ENCODE measurements at places on chromosomes 6 and 20.

DNA sequence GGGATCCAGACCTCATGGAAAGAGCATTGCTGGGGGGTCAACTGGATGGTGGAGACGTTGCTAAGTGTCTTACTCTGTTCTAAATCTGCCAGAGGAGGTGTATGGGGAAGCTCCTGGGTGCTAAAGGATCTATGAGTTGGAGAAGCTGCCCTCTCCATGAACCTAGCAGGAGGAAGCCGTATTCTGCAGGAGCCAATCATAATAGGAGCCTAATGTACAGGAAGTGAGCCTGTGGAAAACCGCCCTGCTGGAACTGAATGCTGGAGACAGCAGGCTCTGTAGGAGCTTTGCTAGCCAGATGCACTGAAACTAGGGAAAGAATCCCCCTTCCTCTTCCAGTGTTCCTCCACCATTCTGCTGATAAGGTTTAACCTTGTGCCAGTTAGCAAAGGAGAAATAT, 10.9 kb downstream of the CASP8AP2 start:
- DNase-seq, result no peak

DNA sequence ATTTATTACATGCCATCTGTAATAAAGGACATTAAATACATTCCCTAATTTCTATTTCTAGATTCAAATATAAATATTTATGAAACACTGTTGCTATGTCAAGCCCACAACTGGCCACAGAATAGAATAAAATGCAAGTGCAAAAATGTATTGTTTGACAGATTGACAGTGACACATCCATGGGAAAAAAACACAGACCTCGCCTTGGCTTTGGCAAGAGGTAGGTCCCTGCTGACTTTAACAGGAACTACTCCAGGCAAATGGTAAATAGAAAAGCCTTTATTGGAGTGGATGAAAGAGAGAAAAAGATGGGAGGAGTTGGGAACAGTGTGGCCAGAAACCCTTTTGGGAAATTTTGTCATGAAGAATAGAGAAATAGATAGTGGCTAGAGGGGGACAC, 622.9 kb downstream of the UTRN start:
- DNase-seq, result no peak

GRCh38 chr6:131362070-131362469, 211.0 kb upstream of the ARG1 start:
- no peak for DNase-seq

- no peak for DNase-seq
These were observed 33.8 kb upstream of the SCRT2 start for GRCh38 chr20:709423-709822.

GRCh38 chr6:158387036-158387435, 74.8 kb downstream of the TULP4 start:
- no peak for DNase-seq

DNA sequence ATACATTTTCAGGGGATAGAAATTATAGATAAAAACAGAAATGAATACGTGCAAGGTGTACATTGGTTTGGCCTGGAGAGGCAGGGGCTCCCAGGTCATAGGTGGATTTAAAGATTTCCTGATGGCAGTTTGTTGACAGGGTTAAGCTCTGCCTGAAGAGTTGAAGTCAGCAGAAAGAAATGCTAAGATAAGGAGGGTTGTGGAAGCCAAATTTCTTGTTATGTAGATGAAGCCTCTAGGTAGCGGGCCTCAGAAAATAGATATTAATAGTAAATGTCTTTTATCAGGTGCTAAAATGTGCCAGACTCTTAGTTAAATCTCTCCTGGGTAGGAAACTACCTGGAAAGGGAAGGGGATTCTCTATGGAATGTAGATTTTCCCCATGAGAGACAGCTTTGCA, 188.8 kb downstream of the CDH26 start:
- no peak for DNase-seq

- no peak for DNase-seq
These were observed 279.6 kb downstream of the PRL start for GRCh38 chr6:22017272-22017671.

DNA sequence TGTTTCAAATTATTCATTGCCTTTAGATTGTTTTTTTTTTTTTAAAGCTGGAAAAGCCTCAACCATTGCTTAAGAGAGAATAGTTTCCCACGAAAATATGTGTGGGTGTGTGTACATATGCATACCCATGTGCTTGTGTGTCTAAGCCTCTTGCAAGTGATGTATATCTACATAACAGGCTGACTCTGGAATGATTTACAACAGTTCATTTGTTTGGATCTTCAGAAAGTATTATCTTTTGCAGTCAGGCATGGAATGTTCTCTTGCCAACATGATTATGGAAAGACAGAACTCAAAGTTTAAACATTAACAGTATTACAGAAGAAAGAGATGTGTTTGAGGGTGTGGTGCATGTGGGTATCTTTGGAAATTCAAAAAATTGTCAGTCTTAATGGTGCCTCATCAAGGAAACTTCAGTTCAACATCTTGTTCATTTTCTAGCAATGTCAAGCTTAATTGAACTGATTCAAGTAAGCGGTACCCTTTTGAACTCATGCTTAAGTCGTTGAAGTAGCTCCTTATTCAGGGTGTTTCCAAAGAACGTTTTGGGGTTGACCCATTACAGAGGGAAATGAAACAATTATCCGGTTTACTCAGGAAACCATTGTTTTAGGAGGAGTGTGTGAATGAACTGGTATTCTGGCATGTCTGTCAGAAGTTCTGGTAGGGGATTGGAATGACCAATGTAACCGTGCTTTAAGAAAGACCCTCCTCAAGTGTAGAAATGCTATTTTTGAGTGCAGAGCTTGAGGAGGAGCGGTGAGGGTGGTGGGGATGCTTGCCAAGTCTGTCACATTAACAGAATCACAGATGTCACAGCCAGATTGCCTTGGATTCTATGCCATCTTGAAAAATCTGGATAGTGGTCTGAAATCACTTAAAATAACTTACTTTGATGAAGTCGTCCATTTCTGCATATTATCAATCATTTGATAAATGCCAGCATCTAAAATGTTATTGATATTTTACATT, 60.3 kb downstream of the ADGRG6 start:
- DNase-seq, result no peak

- no peak for DNase-seq
These were observed 523.6 kb downstream of the KIF16B start for GRCh38 chr20:16049529-16050093.

GRCh38 chr20:23910210-23910609, 30.7 kb upstream of the CST5 start:
- no peak for DNase-seq

All from stimulated activated CD8-positive, alpha-beta memory T cell treated with anti-CD3 and anti-CD28 coated beads, Interleukin-4, amount 100 ng/mL, for 1 hour (primary cell).